Left lung (tissue), 14 donors: ENCODE measurements at places on chromosomes 7 and 10. TPM values are rescaled to one million over a fixed set of nuclear protein-coding genes. Genes with fewer than 3 reads are reported as not detected.

DNA sequence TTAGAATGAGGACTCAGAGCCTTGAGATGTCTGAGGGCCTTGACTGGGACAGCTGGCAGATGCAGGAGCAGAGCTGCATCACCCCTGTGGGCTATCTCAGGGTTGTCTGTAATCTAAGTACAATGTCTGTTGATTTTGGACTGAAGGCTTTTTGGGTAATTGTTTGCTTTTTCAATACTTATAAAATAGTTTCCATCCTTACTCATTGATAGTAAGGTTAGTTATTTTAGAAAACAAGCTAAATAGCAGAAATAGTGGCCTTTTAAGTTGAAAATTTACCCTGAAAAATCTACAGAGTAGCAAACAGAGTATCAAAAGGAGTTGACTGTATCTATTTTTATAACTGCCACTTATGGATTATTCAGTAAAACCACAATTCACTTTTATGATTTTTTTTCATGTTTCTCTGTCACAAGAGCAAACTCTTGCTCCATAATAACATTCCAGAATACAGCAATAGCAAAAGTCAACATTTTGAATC is 179.7 kb downstream of the CFTR start:
- H3K4me1 ChIP-seq = peaks cover 6% of the 10 kb centered on the region
- no peaks in the 10 kb centered on the region for H3K36me3 ChIP-seq
- no peak overlapping the region for H3K27ac ChIP-seq
- DNase-seq = no peak
- H3K27me3 ChIP-seq = no peaks in the 10 kb centered on the region

DNA sequence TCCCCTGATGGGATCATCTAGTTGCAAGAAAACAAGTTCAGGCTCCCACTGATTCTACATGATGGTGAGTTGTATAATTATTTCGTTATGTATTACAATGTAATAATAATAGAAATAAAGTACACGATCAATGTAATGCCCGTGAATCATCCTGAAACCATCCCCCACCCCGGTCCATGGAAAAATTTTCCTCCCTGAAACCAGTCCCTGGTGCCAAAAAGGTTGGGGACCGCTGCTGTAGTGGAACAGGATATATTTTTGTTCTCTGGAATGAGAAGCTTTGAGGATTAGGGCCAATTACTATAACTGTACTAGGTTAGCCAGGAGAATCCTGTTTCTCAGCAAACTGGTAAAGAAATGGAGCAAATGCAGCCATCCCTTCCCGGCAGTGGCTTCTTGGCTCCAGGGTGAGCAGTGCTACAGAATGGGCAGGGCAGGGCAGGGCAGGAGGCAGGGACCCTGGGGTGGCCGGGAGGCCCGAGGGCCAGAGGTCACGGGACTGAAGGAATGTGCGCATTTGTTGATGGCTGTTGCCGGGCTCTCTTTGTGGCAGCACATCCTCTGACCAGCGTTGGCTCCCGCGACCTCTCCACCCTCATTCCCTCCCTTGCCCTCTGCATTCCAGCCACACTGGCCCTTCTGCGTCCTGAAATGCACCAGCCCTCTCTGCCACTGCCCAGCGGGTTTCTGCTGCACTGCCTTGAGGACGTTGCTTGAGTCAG is 162.3 kb upstream of the NPS start:
- H3K27me3 ChIP-seq = no peaks in the 10 kb centered on the region
- H3K27ac ChIP-seq = no peak overlapping the region
- H3K4me3 ChIP-seq = no peak overlapping the region
- no peaks in the 10 kb centered on the region for H3K4me1 ChIP-seq
- DNase-seq = peak; percentile 51
- H3K36me3 ChIP-seq = peaks cover 19% of the 10 kb centered on the region

GRCh38 chr10:120727001-120727400 is 124.2 kb upstream of the WDR11 start:
- no peaks in the 10 kb centered on the region for H3K4me1 ChIP-seq
- H3K27me3 ChIP-seq = no peaks in the 10 kb centered on the region
- DNase-seq = no peak
- H3K4me3 ChIP-seq = no peak overlapping the region

IRF5 gene
- polyA plus RNA-seq = 2.0 TPM

TRPV5 gene
- 0.10 TPM for polyA plus RNA-seq
